T-helper 17 cell (primary cell): ENCODE measurements at places on chromosomes 5 and 9.

DNA sequence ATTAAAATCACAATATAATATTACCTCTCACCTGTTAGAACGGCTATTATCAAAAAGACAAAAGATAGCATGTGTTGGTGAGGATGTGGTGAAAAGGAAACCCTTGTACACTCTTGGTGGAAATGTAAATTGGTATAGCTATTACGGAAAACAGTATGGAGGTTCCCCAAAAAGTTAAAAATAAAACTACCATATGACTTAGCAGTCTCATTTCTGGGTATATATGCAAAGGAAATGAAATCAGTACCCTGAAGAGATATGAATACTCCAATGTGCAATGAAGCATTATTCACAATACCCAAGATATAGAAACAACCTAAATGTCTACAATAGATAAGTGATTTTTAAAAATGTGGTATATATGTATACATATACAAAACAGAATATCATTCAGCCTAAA is 199.9 kb downstream of the SNX18 start:
- DNase-seq: no peak

- DNase-seq: no peak
Measured at GRCh38 chr5:157665467-157666070, 5.8 kb upstream of the C5orf52 start.

DNA sequence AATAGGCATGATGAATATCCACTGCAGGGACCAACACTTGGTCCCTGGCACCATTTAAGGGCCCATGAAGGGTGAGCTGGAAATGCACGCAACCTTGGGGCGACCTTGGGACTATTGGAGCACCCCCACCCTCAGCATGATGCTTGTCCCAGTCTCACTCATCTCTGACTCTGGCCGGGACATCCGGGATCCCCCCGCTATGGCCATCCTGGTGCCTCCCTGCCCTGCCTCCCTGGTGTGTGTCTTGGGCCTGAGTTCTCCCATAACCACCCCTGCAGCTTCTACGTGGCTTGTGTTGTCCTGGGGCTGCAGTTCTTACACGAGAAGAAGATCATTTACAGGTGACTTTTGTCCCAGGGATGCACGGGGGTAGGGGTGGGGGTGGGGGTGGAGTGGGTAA is 5.9 kb downstream of the ZDHHC12 start:
- DNase-seq: no peak

GRCh38 chr5:8784692-8785091 is 761.2 kb downstream of the SEMA5A start:
- DNase-seq: no peak

DNA sequence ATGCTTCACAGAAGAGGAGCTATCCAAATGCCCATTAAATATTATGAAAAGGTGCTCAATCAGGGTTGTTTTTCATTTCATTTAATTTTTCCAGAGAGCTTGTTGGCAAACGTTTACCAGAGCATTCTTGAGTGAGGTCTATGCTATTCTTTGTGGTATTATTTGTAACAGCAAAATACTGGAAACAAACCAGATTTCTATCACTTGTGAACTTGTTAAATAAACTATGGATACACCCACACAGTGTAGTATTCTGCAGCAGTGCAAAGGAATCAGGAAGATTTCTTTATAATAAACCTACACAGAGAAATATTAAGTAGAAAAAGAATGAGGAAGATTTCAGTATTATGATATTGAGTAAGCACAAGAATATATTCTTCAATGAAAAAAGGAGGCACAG is 15.0 kb upstream of the SLC1A1 start:
- no peak for DNase-seq

- DNase-seq: no peak
Measured at GRCh38 chr9:130437011-130437789, 7.6 kb upstream of the ASS1 start.

GRCh38 chr9:21688108-21689102 is 114.0 kb upstream of the MTAP start:
- no peak for DNase-seq

- DNase-seq: no peak
Measured at GRCh38 chr5:123046222-123046621, 9.7 kb upstream of the PPIC start.

- DNase-seq: no peak
Measured at GRCh38 chr5:138275379-138275782, 960 bp upstream of the GFRA3 start.

DNA sequence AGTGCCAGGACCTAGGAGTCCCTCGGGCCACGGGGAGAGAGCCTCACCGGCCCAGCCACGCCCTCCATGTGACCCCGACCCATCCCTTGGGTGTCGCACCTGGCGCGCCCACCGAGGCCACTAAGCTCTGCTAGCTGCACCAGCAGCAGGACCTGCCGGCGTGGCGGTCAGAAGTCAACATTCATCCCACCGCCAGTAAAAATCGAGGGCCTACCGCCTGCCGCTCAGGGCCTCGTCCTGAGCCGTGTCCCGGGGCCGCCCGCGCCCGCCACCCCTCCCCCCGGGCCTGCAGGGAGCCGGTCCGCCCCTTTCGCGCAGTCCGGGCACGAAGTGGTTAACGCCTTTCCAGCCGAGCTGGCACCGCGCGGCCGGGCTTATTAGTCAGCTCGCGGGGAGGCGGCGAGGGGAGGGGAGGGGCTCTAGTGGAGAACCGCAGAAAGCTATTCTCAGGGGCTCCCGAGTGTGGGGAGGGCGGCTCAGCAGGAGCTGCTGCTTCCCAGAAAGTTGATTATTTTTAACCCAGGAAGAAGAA is 124.4 kb downstream of the C9orf50 start:
- DNase-seq: peak; percentile 65

DNA sequence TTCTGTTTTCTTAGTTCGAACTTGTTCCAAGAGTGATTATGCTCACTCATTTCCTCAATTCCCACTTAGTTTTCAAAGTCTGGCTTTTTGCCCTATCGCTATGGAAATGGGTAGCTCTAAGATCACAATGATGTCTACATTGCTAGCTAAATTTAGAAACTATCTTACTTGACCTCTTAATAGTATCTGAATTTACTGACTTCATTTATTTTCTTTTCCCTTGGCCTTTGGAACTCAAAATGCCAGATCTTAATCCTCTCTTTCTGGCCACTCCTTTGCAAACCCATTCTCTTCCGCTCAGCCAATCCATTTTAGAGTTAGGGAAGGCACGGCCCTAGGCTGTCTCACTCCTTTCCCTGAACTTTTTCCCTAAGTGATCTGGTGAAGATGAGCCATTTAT is 137.0 kb downstream of the FER start:
- no peak for DNase-seq

DNA sequence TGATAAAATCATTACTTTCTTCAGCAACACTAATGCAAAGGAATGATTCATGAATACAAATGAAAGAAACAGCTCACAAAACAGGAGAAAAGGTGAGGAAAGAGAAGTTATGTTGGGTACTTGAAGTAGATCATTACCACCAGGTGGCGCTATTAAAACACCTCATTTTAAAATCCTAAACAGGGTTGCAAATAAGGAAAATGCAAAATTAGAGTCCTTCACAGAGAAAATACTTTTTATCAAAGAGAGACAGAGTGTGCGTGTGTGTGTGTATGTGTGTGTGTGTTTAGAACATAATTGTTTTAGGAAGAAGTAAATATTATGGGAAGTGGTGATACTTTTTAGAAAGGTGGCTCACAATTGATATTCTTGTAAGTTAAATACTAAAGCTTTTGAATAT is 49.5 kb upstream of the CD180 start:
- no peak for DNase-seq

DNA sequence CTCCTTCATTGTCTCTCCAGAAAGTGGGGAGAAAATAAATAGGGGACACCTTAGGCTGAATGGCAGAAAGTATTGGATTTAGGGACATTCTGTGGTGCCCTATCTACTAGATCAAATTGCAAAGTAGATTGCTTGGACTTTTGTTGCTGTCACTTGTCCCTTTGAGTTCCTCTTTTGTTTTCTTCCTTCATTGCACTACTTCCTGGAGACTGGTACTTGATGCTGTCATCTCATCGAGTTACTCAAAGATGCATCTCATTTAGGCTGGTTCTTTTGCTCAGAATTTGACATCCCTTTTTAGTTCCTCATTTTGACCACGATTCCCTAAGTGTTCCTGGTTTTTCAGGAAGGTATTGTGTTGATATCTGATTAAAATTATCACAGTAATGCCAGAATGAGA is 137.6 kb downstream of the ADGRV1 start:
- no peak for DNase-seq

- no peak for DNase-seq
Measured at GRCh38 chr5:156819537-156819936, 30.6 kb upstream of the PPP1R2B start.

DNA sequence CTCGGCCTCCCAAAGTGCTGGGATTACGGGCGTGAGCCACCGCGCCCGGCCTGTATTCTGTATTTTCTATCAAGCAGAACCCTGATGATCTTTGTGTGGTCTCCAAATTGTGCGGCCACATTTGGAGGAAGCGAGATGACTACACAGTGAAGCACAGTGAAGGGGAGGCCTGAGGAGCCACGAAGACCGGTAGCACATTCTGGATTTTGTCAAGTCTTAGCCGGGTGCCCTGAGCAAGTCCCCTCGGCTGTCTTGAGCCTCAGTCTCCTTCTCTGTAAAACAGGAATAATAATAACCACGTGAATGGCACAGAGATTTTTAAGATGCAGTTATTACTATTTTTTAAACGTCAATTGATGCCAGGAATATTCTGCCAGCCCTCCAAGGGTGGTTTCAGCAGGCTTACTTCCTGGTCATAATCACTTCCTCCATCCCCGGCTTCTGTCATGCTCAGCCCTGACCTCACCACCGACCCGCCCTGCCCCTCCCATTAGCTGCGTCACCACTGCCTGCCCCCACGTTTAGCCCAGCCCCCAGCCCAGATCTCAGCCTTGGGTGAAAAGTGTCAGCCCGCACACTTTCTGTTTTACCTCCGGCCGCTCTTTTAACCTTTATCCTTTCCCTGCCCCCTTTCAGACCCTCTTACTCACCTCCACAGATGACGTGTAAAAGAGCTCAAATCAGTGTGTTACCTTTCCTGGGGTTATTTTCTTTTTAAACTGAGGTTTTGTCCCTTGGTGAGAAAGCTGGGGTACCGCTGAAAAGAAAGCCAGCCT is 27.0 kb upstream of the ERGIC1 start:
- DNase-seq: peak; percentile 49

GRCh38 chr5:35815089-35815936 is 41.4 kb upstream of the IL7R start:
- DNase-seq: no peak

DNA sequence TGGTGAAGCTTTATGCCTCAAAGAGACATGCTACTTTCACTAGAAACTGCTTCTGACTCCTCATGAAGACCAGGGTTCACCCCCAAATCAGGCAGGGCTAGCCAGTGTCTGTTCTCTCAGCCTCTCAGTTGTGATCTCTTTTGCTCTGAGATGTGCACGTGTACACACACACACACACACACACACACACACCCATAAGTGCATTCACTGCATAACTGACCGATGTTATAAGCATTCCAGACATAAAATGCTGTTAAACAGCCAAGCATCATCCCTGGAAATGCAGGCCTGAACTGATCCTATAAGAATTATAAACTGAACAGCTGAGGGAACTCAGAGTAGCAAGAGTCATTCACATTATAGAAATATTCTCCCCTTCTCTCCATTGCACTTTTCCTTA is 85.0 kb downstream of the FSTL4 start:
- DNase-seq: no peak

DNA sequence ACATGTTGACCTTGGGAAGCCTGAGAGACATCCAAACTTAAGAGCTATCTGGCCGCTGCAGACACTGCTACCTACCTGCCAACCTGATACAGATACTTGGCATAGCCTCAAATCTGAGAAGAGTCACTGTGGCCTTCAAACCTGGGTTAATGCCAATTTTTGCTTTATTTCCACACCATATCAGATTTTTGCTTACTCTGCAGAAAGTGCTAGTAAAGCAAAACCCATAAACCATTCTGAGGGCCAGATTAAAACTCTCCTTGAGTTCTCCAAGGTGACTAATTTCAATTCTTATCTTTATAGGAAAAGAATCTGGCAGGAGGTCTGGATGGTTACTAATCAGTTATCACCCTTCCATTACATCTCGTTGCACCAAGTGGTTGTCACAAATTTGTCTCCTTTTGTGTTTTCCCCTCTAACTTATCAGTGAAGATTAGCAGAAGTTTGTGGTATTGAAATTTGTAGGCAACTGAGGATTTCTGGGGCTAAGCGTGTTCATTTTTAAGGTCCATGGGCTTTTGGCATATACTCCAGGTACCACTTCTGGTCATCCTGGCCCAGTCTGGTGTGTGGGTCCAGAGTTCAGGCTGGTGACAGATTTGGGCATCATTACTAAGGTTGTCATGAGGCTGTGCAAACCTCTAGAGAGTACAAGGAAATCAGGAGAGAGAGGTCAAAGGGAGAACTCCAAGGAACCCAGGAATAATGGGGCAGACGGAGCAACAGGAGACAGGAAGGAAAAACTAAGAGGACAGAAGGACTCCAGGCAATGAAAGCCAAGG is 177.9 kb downstream of the TSSK1B start:
- DNase-seq: no peak
